Naive thymus-derived CD4-positive, alpha-beta T cell (primary cell): ENCODE measurements at places on chromosomes 13 and 19. TPM values are rescaled to one million over a fixed set of nuclear protein-coding genes. Genes with fewer than 3 reads are reported as not detected.

The FFAR1 gene
- polyA plus RNA-seq: not detected

GRCh38 chr13:47503475-47503874 lies 497.6 kb downstream of the SUCLA2 start:
- no peaks in the 10 kb centered on the region for H3K27me3 ChIP-seq
- H3K4me3 ChIP-seq: no peak overlapping the region
- H3K27ac ChIP-seq: no peak overlapping the region
- no peaks in the 10 kb centered on the region for H3K36me3 ChIP-seq
- H3K4me1 ChIP-seq: no peaks in the 10 kb centered on the region
- DNase-seq: no peak

GRCh38 chr19:51651216-51651846 lies 4.7 kb upstream of the SIGLEC14 start:
- no peak overlapping the region for H3K27ac ChIP-seq
- H3K4me3 ChIP-seq: no peak overlapping the region
- no peaks in the 10 kb centered on the region for H3K36me3 ChIP-seq
- H3K27me3 ChIP-seq: no peaks in the 10 kb centered on the region

GRCh38 chr19:16351133-16351809 lies 26.6 kb downstream of the KLF2 start:
- no peaks in the 10 kb centered on the region for H3K36me3 ChIP-seq
- DNase-seq: no peak
- H3K4me1 ChIP-seq: peaks cover 33% of the 10 kb centered on the region
- H3K27me3 ChIP-seq: no peaks in the 10 kb centered on the region
- peak overlapping the region; percentile 63 for H3K27ac ChIP-seq
- H3K4me3 ChIP-seq: no peak overlapping the region

DNA sequence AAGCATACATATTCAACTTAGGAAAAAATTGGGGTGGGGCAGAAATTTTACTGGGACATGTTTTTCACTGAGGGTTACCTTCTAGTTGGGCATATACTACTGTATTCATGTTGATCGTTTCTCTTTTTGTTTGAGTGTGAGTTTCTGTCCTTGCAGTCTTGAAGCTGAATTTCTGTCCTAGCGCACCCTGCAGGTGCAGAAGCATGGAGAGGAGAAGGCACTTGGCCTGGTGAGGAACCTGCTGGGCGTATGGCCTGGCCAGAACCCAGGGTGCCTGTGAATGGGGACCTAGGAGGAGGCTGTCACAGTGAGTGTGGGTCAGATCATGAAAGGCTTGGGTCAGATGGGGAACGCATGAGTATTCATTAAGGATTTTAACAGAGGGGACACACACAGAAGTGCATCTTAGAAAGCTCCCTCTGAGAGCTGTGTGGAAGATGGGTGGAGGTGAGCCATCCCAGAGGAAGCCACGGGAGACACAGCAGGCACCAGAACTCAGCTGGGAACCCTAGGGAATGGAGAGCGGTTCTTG lies 36.8 kb downstream of the SERP2 start:
- H3K4me1 ChIP-seq: no peaks in the 10 kb centered on the region
- no peaks in the 10 kb centered on the region for H3K36me3 ChIP-seq
- DNase-seq: no peak
